Stimulated activated CD4-positive, alpha-beta T cell treated with anti-CD3 and anti-CD28 coated beads, Interleukin-4, amount 100 ng/mL, for 4 hours (primary cell): ENCODE measurements at places on chromosomes 11 and 22.

DNA sequence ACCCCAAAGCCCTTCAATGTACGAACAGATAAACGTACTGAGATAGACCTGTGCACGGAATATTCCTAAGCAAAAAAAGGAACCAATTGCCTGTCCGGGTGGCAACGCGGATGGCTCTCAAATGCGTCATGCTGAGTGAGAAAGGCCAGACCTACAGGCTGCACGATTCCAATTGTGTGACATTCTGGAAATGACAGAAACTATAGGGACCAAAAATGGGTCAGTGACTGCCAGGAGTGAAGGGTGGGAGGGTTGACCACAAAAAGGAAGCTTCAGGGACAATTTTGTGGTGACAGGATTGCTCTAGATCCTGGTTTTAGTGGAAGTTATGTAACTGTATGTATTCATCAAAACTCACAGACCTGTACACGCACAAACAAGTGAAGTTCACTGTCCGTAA, 24.0 kb upstream of the SYT8 start:
- no peak for DNase-seq

DNA sequence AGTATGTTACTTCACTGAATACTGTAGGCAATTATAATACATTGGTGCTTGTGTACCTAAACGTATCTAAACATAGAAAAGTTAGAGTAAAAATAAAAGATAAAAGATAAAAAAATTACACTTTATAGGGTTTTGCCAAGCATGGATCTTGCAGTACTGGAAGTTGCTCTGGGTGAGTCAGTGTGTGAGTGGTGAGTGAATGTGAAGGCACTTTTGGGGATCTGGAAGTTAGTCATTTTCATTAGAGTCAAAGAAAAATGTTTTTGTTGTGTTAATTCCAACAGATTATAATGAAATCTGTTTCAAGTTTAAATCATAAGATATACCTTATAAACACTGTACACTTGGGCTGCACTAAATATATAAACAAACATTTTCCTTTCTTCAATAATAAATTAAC, 3.3 kb downstream of the SLC22A25 start:
- DNase-seq: no peak

GRCh38 chr11:47394322-47395222, 13.8 kb upstream of the SLC39A13 start:
- DNase-seq: peak; percentile 57

- DNase-seq: no peak
Observed at GRCh38 chr11:62788991-62789390, 1.8 kb downstream of the TMEM179B start.

GRCh38 chr11:44028401-44028800, 19.4 kb upstream of the ACCSL start:
- no peak for DNase-seq

- DNase-seq: no peak
Observed at GRCh38 chr22:37206841-37207821, 5.1 kb downstream of the SSTR3 start.

DNA sequence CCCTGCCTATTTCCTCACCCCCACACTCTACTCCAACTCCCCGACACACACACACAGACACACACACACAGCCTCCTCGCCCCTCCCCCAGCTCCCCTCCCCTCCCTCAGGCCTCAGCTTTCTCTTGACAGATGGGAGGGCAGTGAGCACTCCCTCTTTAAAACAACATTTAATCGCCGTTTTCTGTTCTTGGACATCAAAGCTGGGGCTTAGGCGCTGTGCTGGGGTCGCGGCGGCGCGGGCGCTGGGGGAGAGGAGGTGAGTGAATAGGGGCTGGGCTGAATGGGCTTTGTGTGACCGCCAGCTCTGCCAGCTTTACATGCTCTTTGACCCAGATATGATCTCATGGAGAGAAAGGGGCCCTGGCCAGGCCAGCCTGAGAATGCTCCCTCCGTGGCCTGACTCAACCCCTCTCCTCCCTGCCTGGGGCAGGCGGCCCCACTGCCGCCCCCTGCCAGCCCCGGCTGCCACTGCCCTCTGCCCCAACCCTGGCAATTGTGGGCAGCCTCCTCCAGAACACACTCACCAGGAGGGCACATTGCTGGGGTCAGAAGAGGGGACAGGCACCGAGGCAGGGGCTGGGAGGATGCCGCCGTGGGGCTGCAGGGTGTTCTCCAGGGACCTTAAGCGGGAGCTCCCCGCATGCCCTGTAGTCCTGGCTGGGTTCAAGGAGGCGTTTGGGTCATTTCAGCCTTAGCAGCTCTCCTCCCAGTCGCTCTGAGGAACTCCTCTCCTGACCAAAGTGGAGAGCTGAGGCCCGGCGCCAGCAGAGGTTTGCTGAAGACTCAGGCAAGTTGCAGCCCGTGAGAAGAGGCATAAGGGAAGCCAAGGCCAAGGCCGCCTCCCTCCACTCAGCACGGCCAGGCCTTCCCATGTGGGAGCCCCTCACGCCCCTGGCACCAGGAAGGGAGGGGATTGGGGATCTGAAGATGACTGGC, 38.3 kb upstream of the NNMT start:
- DNase-seq: no peak

DNA sequence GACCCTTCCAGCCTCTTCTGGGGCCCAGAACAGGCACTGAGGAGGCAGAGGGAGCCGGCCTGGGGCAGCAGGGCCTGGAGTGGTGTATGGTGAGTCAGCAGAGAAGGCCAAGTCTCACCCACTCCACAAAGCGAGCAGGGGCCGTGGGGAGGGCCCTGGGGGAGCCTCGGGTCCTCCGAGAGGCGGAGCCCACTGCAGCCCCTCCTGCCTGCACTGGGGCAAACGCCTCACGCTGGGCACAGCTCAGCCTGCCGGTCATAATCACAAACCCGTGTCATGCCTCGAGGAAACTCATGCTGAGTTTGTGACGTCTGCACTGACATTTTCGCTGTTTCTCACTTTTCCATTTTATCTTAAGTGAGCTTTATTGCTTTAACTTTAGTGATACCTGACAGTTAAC, 38.4 kb downstream of the TOLLIP start:
- DNase-seq: no peak

- DNase-seq: no peak
Observed at GRCh38 chr11:88297421-88297820, 40.1 kb downstream of the CTSC start.

- no peak for DNase-seq
Observed at GRCh38 chr11:113287801-113288200, 26.6 kb upstream of the TTC12 start.

GRCh38 chr22:37419969-37420685, 7.2 kb downstream of the ELFN2 start:
- peak; percentile 10 for DNase-seq

GRCh38 chr11:84899740-84900139, 727.4 kb downstream of the DLG2 start:
- no peak for DNase-seq

- DNase-seq: no peak
Observed at GRCh38 chr11:77009533-77010160, 24.6 kb upstream of the B3GNT6 start.

GRCh38 chr11:26037716-26038115, 294.2 kb upstream of the ANO3 start:
- no peak for DNase-seq

- DNase-seq: no peak
Observed at GRCh38 chr22:34592123-34592740, 473.7 kb upstream of the ISX start.

DNA sequence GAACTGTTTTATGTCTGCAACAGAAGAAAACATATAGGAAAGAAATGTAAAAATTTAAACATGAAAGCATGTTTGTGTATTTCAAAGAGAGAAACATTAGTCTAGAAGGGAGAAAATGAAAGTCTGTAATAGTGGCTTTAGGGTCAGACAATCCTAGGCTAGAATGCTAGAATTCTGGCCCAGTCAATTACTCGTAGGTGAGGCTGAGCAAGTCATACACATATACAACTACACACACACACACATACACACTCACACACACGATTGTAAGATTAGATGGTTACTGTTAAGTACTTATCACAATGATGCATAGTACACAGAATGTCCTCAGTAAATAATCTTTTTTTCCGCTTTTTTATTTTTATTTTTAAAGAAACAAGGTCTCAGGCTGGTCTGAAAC, 37.7 kb upstream of the PCF11 start:
- DNase-seq: no peak

DNA sequence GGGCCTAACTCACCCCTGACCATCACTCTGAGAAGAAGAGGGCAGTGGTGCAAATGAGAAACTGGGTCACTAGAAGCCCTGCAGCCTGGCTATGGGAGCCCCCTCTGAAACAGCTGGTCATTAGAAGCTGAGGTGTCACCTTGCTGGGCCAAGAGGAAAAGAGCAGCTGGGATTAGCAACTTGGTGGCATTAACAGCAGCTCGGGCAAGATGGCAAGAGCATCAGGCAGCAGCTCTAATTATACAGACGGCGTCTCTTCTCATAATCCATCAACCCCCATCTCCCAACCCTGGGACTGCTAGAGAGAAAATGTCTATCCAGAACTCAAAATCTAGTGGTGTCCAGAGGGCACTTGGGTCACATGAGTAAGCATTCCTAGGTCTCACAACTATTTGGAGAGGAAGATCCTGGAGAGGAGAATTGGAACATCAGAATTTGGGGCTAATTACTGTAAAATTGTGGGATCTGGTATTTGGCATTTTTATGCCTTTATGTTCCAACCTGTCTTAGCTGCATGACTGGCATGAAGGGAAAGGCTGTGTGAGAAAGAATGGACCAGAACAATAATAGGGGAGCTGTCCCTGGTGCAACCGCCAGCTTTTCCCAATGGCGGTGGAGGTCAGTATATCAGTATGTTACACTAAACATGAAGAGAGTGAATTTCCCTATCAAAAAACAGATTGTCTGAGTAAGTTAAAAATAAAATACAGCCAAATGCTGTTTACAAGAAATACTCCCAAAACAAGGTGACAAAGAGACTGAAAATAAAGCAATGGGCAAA, 7.6 kb upstream of the LMO1 start:
- DNase-seq: no peak

- DNase-seq: no peak
Observed at GRCh38 chr11:122897606-122898210, 15.1 kb downstream of the JHY start.

- no peak for DNase-seq
Observed at GRCh38 chr11:77636731-77637344, 756 bp downstream of the CLNS1A start.

GRCh38 chr22:24155627-24156140, 25.6 kb upstream of the SUSD2 start:
- DNase-seq: peak; percentile 29

GRCh38 chr11:78427615-78428265, 10.1 kb upstream of the GAB2 start:
- DNase-seq: no peak

DNA sequence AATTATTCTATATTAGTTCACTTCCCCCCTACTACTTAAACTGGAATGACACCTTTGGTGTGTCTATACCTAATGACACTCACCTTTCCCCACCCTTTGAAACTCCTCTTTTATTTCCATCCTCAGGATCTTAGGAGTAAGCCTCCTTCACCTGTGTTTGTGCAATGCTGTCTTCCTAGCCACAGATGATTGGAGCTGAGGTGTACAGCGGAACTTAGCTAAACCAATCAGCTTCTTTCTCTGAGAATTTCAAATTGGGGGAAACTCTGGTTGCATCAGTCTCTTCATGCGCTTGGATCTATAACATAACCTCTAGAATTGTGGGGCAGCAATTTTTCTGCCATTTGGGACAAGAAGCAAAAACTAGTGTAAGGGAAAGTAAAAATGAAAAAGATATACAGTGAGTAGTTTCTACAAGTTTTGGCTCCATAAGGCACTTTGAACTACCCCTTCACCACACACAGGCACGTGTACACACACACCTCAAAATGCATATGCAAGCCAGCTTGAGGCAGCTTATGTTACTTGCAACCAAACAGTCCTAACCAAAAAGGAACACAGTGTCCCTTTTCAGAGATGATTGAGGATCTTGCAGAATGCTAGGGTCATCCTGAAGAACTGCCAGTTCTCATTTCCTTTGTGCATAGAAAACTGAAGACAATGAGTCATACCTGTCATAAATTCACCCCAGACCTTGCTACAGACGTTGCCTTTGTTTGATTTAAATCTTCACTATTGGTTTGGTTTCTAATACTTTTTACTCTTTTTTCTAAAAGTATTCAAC, 36.0 kb upstream of the LDLRAD3 start:
- no peak for DNase-seq

- DNase-seq: no peak
Observed at GRCh38 chr22:35631597-35631996, 14.5 kb upstream of the MB start.

GRCh38 chr11:3345736-3346135, 33.2 kb downstream of the ZNF195 start:
- DNase-seq: no peak

DNA sequence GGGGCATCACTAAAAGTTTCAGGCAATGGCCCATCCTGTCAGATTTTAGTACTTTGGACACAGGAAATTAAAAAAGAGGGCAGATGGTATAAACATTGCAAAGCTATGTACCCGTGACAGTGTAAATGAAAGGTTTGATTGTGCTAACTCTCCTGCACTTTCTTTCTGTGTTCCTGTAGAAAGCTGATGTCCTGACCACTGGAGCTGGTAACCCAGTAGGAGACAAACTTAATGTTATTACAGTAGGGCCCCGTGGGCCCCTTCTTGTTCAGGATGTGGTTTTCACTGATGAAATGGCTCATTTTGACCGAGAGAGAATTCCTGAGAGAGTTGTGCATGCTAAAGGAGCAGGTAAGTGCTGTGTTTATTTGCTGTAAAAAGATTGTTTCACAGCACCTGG, 10.3 kb downstream of the CAT start:
- DNase-seq: no peak

DNA sequence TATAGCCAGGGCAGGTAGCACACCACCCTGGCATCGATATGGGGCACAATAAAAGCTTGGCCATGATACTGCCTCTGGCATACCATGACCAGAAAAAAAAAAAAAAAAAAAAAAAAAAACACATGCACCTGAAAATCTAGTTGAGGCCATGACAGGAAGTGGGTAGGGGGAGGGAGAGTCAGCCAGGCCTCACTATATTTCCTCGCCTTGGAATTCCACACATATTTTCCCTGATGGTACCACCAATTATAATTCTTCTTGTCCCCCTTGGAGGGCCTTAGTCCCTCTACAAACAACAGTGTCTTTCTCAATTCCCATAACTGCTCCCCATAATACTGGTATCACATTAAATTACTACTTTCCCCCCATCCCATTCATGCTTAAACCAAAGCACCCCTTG, 12.6 kb upstream of the CHKA start:
- no peak for DNase-seq

- DNase-seq: no peak
Observed at GRCh38 chr11:108587109-108587508, 6.5 kb downstream of the EXPH5 start.

DNA sequence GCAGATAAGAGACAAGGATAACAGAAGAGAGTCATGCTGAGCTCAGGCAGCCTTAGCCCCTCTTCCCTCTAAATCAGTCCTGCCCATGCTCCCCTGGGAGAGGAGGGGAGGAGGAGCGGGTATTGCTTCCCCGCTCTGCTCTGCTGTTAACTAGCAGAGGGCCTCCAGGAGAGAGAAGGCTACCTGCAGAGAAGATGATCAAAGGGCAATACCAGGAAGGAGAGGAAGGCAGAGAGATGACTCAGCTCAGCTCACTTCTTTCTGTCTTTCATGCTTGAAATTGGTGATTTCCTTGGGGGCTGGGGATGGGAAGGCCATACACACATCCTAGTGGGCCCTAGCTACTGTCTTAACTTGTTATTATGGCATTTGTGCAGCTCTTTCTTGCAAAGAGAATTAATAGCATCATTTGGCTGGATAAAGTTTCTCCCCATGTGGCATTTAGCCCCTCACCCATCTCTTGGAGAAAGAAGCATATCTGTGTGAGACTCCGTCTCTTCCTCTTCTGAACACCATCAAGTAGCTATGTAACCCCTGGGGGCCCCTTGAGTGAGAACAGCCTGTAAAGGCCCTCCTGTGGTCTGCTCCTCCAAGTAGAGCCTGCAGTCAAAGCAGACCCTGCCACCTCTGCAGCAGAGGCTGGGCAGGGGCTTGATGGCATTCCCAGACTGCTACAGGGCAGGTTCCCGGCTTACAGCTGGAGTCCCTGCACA, 33.4 kb upstream of the AMOTL1 start:
- no peak for DNase-seq
